ENCODE measurements at places on chromosomes 1 and 21.

- no peak for DNase-seq
Observed at GRCh38 chr21:46637952-46638746, 2.7 kb downstream of the PRMT2 start.

GRCh38 chr1:56473582-56474270, 105.6 kb downstream of the PLPP3 start:
- DNase-seq: peak; percentile 67

GRCh38 chr1:173280899-173281660, 73.9 kb upstream of the TNFSF4 start:
- no peak for DNase-seq

DNA sequence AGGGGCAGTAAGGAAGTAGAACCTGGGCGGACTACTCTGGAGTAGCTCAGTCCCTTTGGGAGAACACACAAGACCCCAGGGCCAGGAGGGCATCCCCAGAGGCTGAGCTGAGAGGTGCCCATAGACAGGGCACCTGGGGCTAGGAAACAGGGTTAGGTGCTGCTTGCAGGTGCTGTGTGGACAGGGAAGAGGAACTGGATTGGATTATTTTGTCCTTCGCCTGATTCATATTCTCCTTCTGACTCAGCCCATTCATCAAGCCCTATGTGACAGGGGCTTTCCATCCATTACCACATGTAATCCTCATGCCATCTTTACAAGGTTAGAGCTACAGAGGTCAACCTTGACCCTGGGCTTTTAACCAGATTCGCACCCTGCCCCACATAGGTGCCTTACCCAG, 183.9 kb downstream of the C1orf94 start:
- DNase-seq: no peak

DNA sequence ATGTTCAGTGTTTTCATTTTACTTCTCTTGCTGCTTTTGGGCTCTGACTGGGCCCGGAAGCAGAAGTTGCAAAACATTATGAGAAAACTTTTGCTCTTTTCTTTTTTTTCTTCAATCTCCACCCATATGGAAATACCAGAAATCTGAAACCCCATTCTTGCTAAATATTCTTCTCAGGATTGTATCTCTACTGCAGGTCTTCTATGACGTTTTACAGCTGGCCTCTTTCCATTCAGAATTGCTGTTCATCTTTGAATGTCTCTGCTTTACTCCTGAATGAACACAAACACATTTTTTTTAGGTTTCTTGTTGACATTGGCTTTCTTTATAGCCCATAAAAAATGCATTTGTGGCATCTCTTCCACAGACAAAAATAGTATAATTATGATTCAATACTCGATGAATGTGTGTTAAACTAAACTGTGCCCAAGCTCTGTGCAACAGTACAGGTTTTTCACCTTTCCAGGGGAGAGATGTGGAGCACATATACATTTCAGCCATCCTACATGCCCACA, 18.8 kb downstream of the PTPRC start:
- peak; percentile 72 for DNase-seq

GRCh38 chr1:119898981-119899720, 2.8 kb upstream of the ADAM30 start:
- no peak for DNase-seq

DNA sequence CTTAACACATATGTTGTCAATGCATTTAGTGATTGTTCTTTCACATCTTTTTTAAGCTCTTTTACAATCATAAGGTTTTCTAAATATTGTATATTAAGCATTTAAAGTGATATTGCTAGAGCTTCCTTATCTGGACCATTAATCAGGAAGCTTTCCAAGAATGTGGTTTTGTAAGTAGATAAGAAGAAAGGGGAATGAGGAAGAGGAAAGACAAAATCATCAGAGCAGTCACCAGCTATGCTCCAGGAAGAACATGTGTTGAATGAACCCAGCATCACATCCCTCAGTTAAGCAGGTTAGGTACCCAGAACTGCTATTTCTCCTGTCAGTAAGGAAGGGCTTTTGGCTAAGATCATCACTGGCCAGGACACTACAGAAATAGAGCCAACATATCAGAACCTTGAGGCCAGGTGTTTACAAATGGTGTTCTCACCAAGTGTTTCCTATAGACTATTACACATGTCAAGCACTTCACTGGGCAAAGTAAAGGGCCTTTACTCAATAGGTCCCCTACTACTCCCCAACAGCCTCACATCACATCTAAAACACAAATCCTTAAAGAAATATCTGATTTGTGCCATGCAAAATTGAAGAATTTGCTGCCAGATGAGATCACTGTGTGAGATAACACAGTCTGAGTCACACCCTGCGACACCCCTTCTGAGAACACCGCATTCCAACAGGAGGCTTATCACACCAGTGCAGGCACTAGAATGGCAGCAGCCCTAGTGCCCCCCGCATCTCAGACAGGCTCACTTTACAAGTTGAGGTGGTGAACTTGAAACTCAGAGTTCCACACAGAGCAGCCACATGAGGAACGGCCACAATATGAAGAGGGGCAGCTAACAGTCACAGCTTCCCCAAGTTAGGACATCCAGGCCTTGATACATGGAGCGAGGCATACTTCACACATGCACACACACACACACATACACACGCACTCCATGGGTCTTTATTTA, 1.8 kb upstream of the SPRR2A start:
- DNase-seq: no peak

DNA sequence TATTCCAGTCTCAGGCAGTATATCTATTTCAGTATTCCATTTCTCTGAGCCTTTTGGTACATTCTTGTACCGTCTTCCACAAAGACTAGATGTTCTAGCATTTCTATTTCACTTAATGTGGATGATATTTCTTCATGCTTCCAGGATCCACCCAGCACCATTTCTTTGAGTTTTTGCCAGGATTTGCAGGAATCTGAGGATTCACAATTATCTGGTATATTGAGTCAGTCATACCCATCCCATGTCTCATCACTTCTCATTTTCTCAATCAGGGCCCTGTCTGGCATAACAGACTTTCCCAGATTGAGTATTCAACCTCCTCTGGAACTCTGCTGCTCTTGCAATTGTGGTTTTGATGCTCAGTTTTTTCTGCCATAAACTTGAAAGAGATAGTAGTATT, 20.9 kb upstream of the COL11A1 start:
- no peak for DNase-seq

DNA sequence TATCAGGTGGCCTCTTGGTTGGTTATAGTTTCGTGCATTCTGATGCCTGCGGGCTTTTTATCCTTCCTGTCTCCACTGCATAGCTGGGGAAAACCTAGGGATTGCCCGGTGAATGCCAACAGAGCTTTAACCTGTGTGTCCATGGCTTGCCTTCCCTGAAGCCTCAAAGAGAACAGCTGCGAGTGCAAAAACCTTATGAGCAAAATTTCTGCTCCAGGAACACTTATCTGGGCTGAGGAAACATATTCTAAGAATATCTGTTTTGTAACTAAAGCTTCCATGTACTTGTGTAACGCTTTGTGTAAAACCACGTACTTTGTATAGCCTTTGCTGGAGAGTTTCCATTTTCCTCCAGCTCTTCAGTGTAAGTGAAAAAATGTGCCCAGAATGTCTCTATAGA, 7.2 kb downstream of the CNST start:
- DNase-seq: no peak

GRCh38 chr21:30953605-30954004, 72.2 kb upstream of the KRTAP11-1 start:
- no peak for DNase-seq

GRCh38 chr1:8274352-8274751, 43.6 kb upstream of the SLC45A1 start:
- DNase-seq: no peak

- DNase-seq: no peak
Observed at GRCh38 chr1:154474802-154475201, 27.2 kb upstream of the TDRD10 start.

DNA sequence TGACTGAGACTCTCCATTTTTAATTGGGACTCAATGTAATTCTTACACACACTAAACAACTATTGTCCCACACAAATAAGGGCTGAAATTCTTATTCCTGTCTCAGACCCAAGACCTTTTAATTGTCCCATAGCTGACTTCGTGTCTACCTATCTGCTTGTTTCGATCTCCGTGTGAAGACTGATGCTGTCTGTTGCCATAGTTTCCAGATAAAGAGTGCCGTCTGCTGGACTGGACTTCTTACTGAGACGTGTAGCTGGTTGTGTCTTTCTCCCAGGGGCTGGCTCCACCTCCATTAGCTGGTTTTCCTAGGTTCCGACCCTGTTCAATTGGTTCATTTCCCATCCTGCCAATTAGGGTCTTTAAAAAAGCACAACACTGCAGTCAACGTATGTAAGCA, 235.3 kb upstream of the PLXNA2 start:
- DNase-seq: no peak

DNA sequence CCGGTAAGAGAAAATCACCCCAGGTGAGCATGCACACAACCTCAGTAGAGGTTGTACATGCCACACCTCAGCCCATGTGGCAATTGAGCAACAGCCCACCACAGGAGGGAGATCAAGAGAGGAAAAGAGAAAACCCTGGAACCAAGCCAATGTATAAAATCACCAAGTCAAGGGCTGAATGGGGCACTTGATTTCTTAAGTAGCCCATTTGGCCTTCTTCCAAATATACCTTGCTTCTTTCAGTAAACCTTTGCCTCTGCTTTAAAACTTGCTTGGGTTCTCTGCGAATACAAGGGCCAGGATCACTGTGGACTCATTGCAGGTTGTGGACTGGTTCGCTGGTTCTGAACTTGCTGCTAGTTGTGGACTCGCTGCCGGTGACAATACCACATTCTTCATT, 1814.0 kb downstream of the PLA2G4A start:
- DNase-seq: no peak

DNA sequence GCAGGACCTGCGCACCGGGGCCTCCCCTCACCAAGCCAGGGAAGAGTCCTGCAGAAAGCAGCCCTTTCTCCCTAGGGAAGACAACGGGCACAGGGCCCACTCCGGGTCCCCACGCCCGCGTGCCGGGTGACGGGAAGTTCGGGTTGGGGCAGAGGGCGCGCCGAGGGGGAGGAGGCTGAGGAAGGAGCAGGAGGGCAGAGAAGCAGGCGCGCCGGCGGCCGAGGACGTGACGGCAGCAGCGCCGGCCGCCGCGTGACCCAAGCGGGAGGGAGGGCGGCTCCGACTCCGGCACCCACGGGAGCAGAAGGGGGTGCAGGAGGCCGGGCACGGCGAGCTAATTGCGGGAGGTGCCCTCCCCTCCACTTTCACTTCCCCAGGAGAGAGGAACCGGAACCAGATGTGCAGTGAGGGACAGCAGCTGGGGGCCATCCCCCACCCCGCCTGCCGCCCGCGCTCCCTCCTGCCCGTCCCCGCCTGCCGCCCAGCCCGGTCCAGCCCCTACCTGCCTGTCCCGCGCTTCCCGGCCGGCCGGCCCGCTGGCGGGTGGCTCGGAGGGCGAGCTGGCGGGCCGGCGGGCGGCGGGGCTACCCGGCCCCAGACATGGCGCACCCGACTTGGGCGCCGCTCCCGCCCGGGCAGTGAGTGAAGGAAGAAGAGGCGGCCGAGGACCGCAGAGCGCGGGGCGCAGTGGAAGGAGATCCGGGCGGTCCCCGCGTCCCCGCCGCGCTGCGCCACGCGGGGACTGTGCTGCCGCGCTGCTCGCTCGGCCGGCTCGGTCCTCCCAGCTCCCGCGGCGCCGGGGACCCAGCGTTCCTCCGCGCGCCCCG, 510 bp downstream of the DENND4B start:
- no peak for DNase-seq

DNA sequence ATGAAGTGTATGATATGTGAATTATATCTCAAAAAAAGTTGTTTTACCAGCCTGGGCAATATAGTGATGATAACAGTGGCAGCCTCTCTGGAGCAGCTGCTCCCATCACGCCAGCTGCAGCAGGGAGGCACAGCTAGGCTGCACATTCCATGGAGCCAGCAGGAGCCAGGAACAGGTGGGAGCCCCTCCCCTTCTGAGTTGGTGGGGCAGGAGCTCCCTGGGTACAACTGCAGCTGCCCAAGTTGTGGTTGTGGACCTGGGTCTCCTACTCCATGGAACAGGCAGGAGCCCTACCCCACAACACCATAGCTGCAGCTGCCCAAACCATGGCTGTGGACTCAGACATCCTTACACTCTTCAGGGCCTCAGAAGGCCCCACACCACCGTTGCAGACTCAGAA, 21.7 kb upstream of the FNBP1L start:
- DNase-seq: no peak

GRCh38 chr1:12456979-12457378, 161.0 kb downstream of the DHRS3 start:
- DNase-seq: no peak

GRCh38 chr1:28508435-28508754, 2.6 kb downstream of the RCC1 start:
- DNase-seq: no peak

- DNase-seq: no peak
Observed at GRCh38 chr1:108583757-108584427, 24.0 kb downstream of the EEIG2 start.

DNA sequence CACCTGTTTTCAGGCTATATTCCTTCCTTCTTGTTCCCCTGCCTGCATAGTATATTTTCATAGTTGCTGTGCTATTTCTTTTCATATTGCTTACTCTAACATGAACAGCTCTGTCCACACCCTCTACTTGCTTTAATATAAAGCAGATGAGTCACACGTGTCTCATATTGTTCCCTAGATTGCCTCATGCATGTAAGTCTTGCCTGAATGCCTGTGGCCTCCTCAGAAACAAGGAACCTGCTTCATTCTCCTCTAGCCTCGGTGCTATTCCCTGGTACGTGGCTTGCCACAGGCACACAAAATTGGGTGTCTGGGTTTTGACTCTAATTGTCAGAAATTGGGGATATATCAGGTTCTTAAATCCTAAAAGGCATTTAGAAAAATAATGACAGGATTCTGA, 16.5 kb upstream of the PKP1 start:
- DNase-seq: peak; percentile 75

GRCh38 chr1:225987491-225988316, 11.4 kb downstream of the SDE2 start:
- no peak for DNase-seq

DNA sequence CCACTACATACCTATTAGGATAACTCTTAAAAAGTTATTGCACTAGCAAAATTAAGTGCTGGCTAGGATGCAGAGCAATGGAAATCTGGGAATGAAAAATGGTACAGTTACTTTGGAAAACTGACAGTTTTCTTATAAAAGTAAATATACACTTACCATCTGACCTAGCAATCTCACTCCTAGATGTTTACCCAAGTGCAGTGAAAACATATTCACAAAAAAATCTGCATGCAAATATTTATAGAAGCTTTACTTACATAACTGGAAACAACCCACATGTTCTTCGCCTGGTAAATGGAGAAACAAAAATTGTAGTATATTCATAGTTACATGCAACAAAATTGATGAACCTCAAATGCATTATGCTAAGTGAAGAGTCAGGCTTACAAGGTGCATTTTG, 12.9 kb upstream of the FLG2 start:
- DNase-seq: peak; percentile 68
